ENCODE measurements at places on chromosomes 13 and 19.
A peak's percentile ranks its signal among the peaks of the same experiment; 100 is the strongest.

GRCh38 chr19:441213-441836 is 19.5 kb downstream of the SHC2 start:
- no peak for DNase-seq

- no peak for DNase-seq
These were observed 13.5 kb downstream of the BRSK1 start for GRCh38 chr19:55297267-55297666.

DNA sequence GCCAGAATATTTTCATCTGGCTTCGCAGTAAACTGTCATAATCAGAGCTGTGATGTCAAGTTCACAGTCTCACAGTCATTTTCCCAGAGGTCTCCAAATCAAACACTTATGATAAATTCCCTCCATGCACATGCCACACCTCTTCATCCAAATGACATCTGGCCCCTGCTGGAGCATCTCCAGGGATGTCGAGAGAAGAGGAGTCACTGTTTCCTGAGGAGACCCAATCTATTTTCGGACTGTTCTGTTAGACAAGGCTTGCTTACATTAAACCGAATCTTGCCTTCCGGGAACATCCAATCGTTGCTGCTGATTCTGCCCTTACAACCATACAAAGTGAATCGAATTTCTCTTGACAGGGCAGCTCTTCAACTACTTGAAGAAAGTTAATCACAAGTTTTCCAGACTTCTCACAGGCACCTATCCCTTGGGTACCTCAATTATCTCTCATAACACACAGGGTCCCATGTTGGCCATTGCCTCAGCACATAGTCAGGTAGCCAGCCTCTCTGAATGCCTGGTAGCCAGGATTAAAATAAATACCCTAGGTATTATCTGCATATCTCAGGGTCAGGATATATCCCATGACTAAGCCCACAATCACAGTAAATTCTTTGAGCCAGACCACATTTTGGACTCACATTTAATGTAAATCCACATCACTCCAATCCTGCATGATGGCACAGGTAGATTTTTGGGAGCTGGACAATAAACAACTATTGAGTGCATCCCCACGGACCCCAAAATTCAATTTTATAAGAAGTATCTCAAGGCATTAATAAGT is 182.5 kb downstream of the ABCC4 start:
- DNase-seq: no peak

GRCh38 chr13:104477261-104477660 is 1411.0 kb upstream of the SLC10A2 start:
- no peak for DNase-seq

GRCh38 chr13:113981194-113981605 is 7.3 kb upstream of the C13orf46 start:
- no peak for DNase-seq

- no peak for DNase-seq
These were observed 406.2 kb downstream of the SUCLA2 start for GRCh38 chr13:47594833-47595232.

DNA sequence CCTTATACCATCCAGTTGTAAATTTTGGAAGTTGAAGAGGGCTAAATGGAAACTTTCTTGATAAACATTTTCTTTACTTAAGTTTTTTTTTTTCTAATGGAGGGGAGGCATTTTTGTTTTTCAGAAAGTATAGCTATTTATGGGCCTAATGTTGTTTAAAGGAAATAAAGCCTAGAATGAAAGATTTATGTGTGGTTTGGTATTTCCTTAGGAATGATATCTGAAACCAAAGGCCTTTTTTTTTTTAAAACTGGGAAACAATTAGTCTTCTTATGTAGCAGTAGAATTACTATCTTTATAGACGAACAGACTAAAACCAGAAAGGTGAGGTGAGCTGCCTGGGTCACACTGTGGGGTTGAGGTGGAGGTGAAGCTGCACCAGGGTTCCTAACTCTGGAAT is 80.1 kb downstream of the ESD start:
- no peak for DNase-seq

DNA sequence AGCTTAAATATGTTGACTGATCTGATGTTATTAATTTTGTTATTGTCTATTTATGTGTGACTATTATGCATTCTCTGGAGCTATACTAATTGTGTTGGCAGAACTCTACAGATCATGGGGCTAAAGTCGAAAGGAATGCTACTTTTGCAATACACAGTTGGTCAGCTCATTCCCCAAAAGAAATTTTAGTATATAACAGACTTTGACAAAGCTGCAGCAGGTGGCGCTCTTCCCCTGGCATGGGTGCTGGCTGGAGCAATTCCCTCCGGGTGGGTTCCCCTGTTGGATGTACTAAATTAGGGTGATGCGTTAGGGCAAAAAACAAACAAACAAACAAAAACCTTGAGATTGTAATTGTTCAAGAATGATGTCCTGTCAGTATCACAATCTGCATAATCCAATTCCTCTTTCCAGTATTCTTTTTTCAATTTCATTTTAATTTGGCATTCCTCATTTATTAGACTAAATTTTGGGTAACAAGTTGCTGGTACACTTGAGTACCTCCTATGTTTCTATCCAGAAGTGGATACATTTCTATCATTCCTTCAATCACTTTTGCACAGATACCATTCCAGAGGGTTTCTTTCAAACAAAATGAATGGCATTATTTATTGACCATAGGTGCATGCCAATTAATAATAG is 322.8 kb upstream of the EDNRB start:
- peak; percentile 54 for DNase-seq

GRCh38 chr19:18044825-18045304 is 36.9 kb downstream of the ARRDC2 start:
- peak; percentile 92 for DNase-seq

- DNase-seq: peak; percentile 15
These were observed 789.1 kb downstream of the GPC5 start for GRCh38 chr13:92187378-92187989.

GRCh38 chr19:15396436-15396835 is 16.8 kb upstream of the AKAP8 start:
- no peak for DNase-seq

- DNase-seq: no peak
These were observed 415.6 kb downstream of the DCT start for GRCh38 chr13:94063848-94064247.

DNA sequence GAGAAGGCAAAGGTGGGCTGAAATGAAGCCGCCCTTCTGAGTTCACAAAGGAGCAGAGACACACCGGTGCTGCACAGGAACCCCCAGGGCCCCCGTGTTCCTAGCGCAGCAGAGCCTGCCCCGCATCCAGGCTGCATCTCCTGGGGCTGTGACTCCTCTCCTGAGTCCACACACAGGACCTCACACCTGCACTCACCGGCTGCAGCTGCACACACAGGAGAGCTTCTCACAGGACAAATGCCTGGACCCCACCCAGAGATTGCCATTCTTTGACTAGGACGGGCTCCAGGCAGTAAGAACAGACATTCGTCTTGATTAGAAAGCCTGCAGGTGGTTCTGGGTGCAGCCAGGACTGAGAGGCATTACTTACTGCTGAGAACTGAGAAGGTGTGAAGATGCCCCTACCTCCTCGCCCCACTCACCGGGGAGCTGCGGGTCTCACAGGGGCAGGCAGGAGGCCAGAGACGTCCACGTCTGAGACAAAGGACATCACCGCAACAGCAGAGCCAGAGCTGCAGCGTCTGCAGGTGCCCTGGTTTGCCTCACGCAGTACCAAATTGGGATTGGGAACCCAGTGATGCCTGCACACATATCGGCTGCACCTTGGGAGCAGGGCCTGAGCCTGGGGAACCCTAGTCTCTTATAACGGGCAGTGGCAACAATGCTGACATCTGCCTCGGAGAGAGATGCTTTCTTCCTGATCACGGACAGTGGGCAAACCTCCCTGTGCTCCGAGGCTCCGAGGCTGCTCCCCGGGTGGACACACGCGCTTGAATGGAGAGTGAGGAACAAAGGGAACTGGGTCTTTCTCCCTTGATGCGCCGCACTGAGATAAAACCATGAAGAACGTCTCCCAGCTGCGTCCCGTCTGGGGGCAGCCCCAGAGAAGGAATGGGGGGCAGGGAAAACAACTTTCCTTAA is 50.4 kb downstream of the RASA3 start:
- DNase-seq: no peak

GRCh38 chr19:53947624-53948023 is 15.1 kb upstream of the CACNG8 start:
- no peak for DNase-seq

DNA sequence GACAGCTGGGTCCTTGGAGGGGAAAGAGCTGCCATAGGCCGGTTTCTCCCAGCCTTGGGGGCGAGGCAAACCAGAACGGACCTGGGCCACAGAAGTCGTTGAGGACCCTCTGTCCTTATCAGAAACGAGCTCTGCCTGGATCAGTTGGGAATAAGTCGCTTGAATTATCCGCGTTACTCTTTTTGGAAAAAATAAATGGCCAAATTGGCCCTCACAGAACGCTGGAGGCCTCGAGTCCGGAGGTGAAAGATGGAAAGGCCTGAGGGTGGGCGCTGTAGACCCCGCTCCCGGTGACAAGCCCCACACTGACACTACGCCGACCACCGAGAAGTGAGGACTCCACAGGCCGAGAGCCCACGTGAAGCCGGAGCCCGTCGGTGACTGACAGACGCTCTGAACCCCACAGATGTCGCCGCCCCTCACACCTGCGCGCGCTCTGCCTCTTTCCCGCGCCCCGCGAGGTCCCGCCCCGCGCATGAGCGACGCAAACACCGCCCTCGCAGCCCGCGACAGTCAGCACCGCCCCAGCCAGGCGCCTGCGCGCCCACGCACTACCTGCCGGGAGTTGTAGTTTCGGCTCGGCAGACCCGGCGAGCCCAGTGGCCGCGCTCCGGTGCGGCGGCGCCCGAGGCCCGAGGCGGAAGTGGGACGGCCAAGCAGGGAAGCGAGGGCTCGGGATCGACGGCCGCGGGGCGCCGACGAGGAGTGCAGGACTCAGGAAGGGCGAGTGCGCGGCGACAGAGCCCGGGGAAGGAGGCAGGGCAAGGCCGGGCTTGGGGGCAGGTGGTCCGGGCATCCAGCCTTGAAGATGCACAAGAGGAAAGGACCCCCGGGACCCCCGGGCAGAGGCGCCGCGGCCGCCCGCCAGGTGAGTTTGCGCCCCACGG is at the start of the genes BRME1 and CC2D1A:
Gene BRME1 (minus strand): TSS at position 484 of the 887 bp plus-strand sequence. CDS start 1,225 bp downstream, outside the sequence.
Gene CC2D1A (plus strand): TSS at position 568 of the 887 bp plus-strand sequence. CDS start 241 bp downstream, at position 809.
- peak; percentile 82 for DNase-seq

DNA sequence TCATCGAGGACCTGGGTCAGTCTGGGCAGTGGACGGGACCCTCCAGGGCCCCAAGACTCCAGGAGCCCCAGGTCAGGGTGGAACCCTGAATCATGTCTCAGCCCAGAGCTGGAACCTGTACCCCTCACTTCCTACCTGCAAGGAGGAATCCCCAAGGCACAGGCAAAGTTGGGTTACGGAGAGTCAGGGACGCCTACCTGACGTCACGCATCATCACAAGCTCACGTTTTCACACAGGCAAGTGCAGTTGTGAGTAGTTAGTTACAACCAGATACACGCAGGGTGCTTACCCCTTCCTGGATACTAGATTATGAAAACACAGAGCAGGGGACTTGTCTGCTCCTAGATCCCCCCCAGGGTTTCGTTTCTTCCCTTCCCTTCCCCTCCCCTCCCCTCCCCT is 1.9 kb downstream of the RETN start:
- no peak for DNase-seq

DNA sequence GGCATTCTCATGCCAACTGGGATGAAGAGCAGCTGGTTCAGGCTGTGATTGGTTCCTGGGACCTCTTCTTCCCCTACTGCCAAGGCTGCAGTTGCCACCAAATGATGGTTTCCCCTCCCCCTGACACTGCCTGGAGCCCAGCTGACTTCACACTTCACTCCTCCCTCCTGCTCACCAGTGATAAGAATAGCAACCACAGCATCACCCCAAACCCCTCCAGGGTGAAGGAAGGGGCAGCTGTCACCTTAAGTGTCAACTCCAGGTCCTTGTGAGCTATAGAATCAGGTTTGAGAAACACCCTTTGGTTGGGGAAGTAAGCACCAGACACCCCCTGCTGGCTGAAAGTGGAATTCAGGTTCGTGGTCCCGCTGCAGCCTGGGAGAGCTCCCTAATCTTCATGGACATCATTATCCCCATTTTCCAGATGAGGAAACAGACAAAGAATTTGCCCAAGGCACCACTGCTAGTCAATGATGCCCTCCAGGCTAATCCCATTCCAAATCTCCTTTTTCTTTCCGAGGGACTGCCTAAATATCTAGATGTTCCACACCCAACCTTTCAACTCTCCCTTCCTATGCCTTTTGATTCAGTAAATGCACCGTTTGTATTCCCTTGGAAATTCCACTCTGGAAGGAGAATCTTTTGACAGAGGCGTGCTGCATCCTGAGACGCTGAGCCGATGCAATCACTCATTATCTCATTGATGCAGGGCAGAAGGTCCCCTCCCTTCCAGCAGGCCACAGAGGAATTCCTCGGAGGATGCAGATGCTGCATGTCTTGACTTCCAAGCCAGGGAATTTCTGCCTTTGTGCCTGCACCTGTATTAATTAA is 50.6 kb upstream of the UQCRFS1 start:
- DNase-seq: peak; percentile 11

DNA sequence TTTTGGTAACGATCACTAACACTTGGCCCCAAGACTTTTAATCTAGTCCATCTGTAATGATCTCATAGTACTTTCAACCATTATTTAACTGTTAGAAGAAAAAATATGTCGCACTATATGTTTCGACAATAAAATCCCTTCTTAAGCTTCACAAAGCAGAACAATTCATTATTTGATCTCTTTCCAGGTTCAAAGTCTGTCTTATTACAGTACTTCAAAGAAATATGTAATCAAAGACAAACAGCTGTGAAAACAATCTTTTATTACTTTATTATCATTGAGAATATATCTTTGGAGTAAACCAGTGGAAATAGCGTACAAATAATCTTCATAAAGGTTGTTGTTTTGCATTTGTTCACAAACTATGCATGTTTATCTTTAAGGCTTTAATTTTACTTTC is 93.5 kb downstream of the DACH1 start:
- no peak for DNase-seq

- peak; percentile 97 for DNase-seq
These were observed 18.7 kb upstream of the B3GNT3 start for GRCh38 chr19:17775991-17776803.

DNA sequence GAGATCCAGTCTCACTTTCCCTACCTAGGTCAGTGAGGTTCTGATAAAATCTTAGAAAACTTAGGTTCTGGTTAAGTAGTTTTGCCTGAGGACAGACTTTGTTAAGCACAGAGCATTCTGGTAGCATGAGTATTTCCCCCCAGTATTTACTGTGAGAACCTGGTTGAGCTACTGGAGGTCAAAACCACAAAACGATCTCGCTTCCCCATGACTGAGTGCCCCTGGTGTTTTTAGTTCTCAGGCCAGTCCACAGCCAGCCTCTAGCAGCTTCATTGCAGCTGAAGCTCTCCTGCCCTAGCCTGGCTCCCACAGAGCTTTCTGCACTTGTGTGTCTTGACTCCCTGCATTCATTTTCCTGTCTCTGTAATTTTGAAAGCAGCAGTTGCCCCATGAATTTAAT is 1138.2 kb downstream of the UQCRFS1 start:
- DNase-seq: no peak

DNA sequence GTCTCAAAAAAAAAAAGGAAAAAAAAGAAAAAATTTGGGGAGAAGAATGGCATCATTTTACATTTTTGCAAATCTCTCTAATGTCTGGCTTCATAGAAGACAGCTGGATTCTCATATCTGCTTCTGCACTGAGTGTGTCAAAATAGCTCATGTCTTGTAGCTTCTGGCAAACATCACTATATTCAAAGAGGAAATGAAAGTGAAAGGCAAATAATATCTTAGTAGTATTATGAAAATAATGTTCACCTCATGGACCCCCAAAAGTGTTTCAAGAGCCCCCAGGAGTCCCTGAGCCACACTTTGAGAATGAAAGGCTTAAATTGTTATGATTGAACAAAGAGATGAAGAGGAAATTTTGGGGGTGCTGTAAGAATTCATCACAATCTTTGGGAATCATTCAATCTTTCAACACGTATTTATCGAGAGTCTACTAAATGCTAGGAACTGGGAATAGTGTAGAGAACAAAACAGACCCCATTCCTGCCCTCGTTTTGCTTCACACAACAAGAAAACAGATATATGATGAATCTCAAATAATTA is 1.2 kb upstream of the SLC6A16 start:
- DNase-seq: no peak
